Cardiac septum (tissue), 1 donor: ENCODE measurements at places on chromosomes 16 and 17. TPM values are rescaled to one million over a fixed set of nuclear protein-coding genes. Genes with fewer than 3 reads are reported as not detected.

The VMO1 gene
- total RNA-seq = 0.97 TPM

The ZNF785 gene
- 6.7 TPM for total RNA-seq

The HSPB9 gene
- not detected for total RNA-seq

DNA sequence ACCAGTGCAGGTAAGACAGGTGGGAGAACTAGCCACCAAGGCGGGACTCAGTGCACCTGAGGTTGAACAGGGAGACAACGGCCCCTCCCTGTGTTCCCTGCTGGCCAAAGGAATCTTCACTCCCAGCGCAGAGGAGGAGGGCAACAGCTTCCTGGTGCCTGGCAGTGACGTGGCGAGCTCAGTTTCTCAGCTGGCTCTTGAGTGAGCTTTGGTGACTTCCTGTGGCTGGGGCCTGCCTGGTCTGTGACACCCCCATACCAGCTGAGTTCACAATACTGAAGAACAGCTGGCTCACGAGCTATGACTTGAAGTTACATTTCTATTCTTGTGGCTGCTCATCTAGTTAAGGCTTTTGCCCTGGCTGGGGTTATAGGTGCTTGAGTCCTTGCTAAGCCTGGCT, 26.1 kb downstream of the WNT9B start:
- no peak for DNase-seq

GRCh38 chr17:74373838-74374606, 6.7 kb downstream of the GPR142 start:
- DNase-seq = no peak

GRCh38 chr17:6577686-6578263, 21.4 kb upstream of the PITPNM3 start:
- no peak for DNase-seq
